HEK293T (cell line): ENCODE measurements at places on chromosomes 7 and 10.

DNA sequence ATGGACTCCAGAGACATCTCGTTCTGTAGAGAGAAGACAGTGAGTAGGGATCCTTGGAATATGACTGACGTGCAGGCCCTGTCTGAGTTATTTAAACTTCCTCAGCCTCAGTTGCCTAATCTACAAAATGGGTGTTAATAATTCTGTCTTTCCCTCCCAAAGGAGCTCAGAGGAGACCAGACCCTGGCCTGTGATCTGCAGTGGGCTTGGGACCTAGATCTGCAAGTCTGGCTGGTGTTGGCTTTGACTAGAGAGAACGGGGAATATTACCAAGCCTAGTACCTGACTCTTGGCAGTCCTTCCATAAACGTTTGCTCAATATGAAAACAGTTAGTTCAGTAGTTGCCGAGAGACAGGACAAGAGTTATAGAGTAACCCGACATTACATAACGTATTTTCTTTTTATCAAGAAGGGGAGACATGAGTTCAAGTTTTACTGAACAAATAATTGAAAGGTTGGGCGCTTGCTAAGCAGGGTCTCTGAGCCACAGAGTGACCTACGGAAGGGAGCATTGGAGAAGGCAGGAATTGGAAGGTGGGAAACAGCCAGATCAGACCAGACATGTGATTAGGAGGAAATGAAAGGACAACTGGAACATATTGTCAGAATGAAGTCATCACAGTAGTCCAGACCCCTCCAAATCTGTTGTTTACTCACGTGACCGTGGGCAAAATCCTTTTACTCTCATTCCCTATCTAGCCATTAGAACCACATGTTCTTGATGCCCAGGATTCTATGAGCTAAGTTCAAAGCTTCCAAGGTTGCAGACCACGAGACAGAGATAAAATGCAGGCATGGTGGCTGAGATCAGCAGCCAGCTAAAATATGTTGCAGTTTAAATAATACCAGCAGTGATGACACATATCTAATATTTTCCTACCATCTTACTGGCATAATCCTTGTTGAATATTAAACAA is 10.9 kb upstream of the CYP3A4 start:
- DNase-seq, result no peak

- DNase-seq, result no peak
Measured at GRCh38 chr10:20898866-20899535, 1.9 kb upstream of the NEBL start.

- no peak for DNase-seq
Measured at GRCh38 chr7:107920048-107920772, 29.2 kb downstream of the DLD start.

DNA sequence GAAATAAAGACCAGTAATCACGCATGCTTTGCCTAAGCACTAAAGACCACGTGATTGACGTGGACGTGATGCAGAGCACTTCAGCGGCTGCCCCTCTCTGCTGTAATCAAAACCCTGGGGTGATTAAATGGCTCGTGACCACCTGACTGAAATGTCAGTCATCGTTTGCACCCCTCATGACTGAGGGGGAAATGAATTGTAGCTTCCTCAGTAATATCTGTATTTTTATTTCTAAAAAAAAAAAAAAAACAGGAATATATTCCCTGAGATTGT is 148.1 kb upstream of the RSU1 start:
- no peak for DNase-seq

DNA sequence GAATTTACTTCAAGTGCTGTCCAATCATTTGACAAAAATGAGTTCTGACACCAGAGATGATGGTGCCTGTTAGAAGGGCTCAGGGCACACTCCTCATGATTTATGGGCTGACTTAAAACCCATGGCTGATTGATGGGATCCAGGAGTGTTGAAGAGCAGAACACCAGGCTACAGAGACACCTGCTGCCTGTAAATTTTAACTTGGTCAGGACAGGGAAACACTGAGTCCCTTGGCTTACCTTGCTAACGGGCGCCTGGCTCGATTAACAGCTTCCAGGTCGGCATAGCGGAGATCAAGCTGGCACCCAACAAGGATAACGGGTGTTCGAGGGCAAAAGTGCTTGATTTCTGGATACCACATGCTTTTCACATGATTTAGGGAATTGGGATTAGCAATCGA is 51.4 kb downstream of the RHOBTB1 start:
- DNase-seq, result no peak

GRCh38 chr10:106857213-106857612 is 307.3 kb downstream of the SORCS1 start:
- no peak for DNase-seq

GRCh38 chr7:7018290-7018689 is 164.1 kb upstream of the C1GALT1 start:
- DNase-seq, result no peak

- DNase-seq, result peak; percentile 86
Measured at GRCh38 chr7:67371429-67372305, 375.0 kb downstream of the TYW1 start.

DNA sequence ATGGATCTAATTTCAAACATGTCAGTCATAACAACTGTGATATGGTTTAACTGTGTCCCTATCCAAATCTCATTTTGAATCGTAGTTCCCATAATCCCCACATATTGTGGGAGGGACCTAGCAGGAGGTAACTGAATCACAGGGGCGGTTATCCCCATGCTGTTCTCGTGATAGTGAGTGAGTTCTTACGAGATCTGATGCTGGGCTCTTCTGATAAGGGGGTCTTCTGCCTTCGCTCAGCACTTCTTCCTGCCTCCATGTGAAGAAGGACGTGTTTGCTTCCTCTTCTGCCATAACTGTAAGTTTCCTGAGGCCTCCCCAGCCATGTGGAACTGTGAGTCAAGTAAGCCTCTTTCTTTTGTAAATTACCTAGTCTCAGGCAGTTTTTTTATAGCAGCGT is 138.0 kb upstream of the PCGF5 start:
- DNase-seq, result no peak

DNA sequence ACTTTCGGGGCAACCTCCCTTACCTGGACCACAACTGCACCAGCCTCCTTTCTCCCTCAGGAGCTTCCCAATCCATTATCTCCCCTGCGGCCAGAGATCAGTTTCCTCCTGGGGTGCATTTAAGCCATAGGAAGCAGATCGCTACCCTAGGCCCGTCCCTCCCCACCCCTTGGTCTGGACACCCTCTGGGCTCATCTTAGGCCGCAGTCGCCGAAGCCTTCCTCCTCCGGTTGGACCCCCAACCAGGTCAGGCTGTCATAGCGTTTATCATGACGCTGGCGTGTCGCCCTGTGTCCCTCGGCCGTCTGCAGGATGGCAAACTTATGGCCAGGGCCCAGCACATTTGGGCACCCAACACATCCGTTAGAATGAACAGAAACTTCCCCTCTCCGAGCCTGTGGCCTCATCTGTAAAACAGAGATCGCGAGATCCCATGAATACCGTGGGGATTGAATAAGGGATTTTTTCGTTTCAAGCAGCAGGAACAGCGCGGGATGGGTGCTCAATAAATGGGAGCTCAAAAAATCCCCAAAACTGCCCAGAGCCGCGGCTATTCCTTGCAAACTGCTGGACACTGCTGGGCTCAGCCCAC is 669 bp upstream of the AP5Z1 start:
- DNase-seq, result peak; percentile 39

GRCh38 chr10:110857265-110858171 is 14.2 kb upstream of the PDCD4 start:
- no peak for DNase-seq

DNA sequence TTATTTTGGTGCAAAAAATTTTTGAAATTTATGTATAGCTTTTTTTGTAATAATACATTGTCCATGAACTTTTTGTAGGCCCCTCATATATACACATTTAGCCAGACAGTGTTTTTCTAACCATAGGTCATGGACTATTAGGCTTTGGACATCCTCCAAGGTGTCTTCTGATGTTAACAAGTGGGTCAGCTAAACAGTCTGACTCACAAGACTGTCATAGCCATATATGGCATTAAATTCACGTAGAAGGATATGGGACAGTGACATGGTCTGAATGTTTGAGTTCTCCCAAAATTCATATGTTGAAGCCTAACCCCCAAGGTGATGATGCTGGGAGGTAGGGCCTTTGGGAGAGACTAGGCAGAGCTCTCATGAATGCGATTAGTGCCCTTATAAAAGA is 14.0 kb upstream of the NUB1 start:
- DNase-seq, result no peak

DNA sequence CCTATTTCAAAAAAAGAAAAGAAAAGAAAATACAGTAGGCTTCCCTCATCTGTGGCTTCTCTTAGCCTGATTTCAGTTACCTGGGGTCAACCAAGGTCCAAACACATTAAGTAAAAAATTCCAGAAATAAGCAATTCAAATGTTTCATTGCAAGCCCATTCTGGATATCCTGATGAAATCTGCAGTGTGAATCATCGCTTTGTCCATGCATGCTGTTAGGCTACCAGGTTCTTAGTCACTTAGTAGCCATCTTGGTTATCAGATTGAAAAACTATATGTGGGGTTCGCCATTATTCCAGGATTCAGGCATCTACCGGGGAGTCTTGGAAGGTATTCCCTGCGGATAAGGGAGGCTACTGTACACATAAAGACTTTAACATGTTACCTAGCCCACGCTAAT is 991 bp upstream of the FAM204A start:
- no peak for DNase-seq

- no peak for DNase-seq
Measured at GRCh38 chr7:139294951-139295575, 46.1 kb upstream of the FMC1 start.

GRCh38 chr7:96300986-96301385 is 20.9 kb downstream of the SLC25A13 start:
- DNase-seq, result no peak

- DNase-seq, result no peak
Measured at GRCh38 chr7:46859963-46860475, 721.9 kb downstream of the TNS3 start.
